ENCODE measurements at places on chromosomes 2 and 18.

DNA sequence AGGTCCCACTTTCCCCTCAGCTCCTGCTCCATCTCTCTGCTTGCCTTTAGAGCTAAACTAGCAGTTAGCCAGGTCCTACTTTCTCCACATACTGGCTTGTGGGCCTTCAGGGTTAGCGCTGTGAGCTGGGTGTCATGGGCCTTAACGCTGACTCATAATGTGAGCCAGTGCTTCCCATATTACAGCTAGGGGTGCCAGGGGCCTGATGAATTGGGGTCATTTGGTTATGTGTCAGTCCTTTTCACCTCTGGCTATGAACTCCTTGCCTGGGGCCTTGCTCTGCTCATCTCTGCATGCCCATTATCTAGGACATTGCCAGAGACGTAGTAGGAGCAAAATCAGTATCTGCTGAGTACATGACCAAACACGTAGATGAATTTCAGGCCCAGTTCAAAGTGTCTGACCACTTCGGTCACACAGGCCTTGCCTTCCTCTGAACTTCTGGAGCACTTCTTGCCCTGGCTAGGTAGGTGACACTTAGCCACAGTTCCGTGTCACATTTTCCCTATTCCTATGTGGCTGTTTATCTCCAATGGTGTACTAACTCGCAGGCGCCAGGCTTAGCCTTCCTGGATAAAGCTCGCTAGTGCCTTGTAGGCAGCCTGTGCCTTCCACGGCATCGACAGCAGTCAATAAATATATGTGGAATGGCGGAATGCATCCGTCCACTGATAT is 103.2 kb upstream of the SIX3 start:
- no peak for DNase-seq

DNA sequence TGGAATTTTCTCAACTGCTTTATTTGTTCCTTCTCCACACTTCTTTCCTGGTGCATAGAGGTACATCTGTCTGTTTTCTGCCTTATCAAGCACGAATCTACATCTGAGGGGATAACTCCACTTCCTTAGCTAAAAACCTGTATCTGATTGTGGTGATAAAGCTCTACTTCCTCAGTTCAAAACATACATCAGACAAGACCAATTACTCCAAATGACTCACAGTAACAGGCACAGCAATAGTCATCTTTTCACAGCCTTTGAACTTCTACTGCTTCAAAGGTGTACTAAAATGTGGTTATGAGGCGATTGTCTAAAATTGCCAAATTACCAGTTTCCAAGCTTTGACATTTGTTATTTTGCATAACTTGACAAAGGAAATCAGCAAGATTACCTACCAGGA is 803.6 kb upstream of the ZEB2 start:
- DNase-seq, result no peak

- DNase-seq, result no peak
Measured at GRCh38 chr2:102386867-102387541, 31.4 kb downstream of the IL18R1 start.

DNA sequence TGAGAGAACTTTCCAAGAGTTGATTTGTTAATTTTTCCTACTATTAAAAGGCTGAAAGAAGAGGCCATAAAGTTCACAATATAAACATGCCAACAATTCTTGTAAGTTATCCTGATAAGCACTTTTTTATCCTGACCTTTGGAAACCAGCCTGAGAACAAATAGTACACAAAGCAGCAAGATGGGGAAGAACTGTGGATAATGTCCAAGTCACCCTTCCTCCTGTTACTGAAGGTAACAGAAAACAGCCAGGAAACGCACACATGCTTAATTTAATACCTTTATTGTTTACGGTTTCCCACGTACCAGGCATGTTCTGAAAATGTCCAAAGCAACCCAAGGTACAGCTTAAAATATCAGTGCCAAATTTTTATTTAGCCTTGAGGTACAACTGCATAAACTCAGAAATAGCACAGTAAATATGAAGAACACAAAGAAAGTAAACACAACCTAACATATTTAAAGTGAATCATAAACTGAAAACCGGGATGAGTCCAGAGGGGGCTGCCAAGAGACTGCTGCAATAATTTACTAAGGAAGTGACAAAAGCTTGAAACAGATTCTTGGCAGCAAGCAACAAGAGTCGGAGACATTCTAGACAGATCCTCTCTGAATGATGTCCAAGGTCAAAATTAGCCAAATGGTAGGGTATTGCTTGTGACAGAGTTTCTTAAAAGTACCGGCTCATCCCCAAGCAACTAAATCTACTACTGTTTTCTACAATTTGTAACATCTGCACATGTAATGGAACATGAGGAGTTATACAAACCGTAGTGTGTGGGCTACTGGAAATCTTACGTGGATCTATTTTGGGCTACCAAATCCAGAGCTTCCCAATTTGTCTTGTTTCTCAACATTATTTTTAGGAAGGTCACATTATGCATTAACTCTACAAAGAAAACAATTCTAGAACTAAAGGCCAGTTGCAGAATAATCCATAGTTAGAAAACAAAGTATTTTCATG is 93.2 kb downstream of the CABYR start:
- DNase-seq, result no peak

GRCh38 chr18:11419338-11419737 is 190.1 kb upstream of the SLC35G4 start:
- DNase-seq, result no peak

DNA sequence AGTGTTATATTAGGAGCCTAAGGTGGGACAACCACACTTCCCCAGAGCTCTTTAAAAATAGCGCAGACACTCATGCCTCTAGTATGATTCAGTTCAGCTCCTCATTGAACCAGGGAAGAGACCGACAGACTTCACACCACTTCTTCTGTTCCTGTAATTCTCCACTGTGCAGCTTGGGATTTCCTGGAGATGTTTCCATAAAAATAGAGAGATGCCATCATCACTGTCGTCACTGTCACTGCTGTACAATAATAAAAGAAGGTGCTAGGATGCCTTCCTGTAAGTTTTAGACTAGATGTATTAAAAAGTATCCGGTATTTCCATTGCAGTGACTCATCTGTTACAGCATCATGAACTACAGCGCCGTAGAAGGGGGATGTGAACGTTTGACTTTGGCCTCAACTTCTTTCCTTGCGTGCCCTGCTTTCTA is 110.9 kb downstream of the FAM210A start:
- DNase-seq, result no peak

GRCh38 chr2:55595536-55595935 is 21.9 kb downstream of the PPP4R3B start:
- DNase-seq, result no peak

- DNase-seq, result no peak
Measured at GRCh38 chr2:189129971-189130370, 49.6 kb downstream of the COL5A2 start.

DNA sequence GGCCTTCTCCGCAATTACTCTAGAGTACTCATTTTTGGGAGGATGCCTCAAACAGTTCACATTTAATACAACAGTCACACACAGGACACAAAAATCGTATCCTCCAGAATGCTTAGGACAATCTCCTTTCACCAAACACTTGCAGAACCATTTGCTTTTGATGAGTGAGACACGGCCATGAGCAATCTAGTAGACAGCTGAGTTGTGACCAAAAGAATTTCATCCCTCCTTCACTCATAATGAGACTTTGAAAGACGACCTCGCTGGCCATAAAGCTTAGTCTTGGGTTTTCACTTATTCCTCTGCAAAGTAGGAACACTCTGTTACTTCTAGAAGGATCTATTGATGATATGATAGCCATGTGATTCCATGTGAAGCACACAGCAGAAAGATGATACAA is 87.5 kb upstream of the SLC35G4 start:
- DNase-seq, result no peak

DNA sequence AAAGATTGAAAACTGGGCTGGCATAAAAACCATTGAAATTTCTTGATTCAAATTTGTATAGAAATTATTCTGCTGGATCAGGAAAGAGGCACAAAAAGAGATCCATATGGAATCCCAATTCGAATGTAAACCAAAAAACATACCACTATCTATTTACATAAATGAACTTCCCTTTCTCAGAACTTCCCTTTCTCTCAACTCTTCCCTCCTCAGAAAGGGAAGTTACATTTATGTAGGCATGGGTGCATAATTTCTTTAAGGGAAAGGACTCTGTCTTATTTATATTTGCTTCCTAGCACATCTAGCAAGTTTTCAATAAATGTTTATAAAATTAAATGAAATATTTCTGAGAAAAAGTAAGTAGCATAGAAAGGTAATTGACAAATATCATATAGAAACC is 398.1 kb upstream of the ATP5MC3 start:
- no peak for DNase-seq

GRCh38 chr2:85723707-85724360 is 29.7 kb downstream of the GNLY start:
- DNase-seq, result no peak

DNA sequence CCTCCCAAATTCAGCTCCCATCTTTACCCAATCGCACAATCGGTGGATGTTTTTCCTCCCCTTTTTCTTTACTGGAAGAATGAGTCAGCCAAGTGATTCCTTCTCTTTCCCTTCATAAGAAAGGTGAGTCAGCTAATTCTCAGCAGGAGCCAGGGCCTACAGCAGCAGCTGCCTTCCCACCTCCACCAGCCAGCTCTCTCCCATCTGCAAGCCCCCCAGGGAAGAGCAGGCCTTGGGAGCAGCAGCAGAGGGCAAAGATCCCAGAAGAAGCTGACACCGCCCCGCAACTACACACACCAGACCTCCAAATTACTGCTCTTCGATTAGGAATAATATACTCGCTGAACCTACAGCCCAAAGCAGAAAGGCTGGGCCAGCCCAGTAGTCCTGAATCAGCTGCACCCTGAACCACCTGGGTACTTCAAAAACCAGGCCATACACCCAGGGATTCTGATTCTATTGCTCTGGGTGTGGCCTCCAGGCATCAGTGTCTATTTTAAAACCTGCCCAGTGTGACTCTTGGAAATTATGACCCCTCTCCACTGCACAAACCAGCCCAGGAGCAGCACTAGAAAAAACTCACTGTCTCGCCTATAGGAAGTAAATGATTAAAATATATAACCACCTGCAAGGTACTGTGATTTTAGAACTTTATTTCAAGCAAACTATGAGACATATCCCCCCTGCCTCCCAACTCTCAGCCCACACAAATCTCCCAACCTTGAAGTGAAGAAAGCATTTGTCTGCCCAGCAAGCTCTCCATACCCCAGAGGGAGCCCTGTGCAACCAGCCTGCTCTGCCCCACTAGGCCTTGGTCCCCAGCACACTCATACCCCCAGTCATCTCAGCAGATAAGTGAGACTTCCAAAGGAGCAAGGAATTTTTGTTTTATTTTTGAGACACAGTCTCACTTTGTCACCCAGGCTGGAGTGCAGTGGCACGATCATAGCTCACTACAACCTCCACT is 7.3 kb downstream of the SFXN5 start:
- no peak for DNase-seq

- no peak for DNase-seq
Measured at GRCh38 chr2:29139152-29139551, 23.9 kb downstream of the CLIP4 start.

DNA sequence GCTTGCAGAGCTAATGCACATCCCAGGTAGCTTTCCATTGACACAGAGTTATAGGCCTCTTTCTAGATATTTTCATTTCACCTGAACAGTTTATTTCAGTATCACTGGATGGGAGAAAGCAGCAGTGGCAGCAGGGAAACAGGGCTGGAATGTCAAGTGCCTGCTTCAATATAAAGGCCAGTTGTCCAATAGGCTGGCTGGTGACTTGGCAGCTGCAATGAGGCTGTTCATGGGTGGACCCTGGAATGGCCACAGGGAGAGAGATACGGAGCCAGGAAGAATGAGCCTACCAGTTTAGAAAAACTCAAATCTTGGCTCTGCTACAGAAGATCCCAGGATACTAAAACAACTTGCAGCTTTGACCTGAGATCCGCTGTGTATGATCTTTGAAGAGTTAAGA is 185.0 kb downstream of the BCL11A start:
- DNase-seq, result no peak

Data from stimulated activated CD4-positive, alpha-beta T cell treated with anti-CD3 and anti-CD28 coated beads, TNF-alpha, amount 100 ng/mL, for 1 hour (primary cell).